ENCODE measurements at places on chromosomes 5 and 9. TPM values are rescaled to one million over a fixed set of nuclear protein-coding genes. Genes with fewer than 3 reads are reported as not detected.

- DNase-seq, result no peak
Measured at GRCh38 chr9:88571419-88571818, 36.4 kb downstream of the NXNL2 start.

Gene PRDM9
- not detected for total RNA-seq

- DNase-seq, result no peak
Measured at GRCh38 chr5:174947548-174947947, 223.2 kb downstream of the MSX2 start.

GRCh38 chr9:131394464-131395156 lies 724 bp downstream of the PRRC2B start:
- DNase-seq, result peak; percentile 39

DNA sequence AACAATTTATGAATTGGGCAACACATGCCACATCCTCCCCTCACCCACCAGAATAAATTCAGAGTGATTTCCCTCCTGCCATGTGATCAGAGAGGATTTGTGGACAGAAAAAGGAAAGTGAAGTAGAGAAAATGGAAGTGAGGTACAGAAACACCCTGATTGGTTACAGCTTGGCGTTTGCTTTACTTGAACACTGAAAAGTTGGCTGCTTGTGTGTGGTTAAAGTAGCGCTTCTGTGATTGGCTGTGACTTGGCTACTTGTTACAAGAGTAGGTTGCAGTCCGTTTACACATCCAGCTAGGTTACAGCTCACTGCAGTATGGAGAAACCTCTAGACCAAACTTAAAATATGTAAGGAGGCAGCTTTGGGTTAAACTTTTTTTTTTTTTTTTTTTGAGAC lies 205.2 kb upstream of the ZNF608 start:
- DNase-seq, result no peak
